ENCODE measurements at places on chromosomes 1 and 21.
A peak's percentile ranks its signal among the peaks of the same experiment; 100 is the strongest.

- no peak for DNase-seq
Observed at GRCh38 chr1:30045304-30046090, 677.9 kb downstream of the MATN1 start.

DNA sequence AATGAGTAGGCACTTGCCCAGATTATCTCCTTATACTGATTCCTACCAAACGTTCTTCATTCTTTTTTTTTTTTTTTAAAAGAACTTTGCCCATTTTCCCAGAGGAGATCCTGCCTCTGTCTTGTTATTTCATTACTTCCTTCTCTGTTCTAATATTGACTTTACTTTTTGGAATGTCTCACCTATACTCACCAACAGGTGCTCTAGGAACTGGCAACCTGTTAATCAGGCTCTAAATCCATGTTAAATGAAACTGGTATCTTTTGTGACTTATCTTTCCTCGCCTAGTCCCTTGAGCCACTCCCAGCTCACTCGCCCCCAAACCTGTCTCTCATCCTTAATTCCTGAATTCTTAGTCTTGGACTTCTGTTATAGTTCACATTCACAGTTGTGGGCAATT lies 1.2 kb upstream of the CRCT1 start:
- no peak for DNase-seq

DNA sequence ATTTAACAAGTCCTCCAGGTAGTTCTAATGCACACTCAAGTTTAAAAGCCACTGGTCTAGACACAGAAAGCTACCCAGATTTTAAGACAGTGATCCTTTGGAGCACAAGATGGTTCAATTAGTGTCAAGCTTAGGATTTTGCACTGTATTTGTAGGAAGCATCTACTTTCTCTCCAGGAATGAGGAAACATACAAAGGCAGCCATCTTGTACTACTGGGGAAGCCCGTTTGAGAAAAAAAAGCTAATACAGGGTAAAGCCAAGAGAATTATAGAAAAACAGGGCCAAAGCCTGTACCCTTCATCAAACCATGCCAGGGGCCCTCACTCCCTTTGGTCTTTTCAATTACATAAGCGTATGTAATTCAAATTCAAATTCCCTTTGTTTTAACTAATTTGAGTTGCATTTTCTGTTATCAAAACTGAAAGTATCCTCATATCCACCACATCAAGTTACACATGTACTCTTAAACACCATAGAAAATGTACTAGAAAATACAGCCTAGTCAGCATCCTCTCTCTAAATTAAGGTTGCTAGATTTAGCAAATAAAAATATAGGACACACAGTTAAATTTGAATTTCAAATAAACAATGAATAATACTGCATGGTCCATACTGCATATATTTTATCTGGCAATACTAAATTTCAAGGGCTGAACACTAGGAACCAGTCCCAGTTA lies 17.4 kb downstream of the PIK3R3 start:
- no peak for DNase-seq

DNA sequence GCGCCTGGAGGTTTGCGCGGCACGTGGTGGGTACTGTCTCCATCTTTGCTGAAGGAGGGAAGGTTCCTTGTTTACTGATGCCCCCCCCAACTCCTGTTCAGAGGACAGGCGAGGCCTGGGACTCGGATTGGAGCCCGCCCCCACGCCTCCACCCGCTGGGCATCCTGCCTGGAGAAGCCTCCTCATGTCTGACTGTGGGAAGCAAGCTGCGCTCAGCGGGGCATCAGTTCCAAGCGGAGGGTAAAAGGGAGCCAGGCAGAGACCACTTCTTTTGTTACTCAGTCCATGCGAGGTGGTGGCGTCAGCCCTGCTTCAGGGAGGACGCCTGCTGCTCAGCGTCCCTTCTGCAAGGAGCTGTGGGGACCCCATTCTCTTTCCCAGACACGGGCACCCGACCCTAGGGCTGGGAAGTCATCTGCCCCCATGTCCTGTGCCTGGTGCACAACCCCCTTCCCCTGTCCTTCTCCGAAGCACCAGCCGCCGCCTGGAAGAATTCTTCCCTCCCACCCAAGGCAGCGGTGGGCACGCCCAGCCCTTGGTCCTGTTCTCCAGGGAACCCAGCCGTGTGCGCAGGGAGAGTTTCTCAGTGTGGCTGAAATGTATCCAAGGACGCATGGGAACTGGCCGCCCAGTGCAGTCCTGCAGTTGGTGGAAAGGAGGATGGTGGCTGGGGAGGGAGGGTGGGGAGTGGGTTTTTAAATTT lies 414.0 kb downstream of the CAMTA1 start:
- DNase-seq = no peak

DNA sequence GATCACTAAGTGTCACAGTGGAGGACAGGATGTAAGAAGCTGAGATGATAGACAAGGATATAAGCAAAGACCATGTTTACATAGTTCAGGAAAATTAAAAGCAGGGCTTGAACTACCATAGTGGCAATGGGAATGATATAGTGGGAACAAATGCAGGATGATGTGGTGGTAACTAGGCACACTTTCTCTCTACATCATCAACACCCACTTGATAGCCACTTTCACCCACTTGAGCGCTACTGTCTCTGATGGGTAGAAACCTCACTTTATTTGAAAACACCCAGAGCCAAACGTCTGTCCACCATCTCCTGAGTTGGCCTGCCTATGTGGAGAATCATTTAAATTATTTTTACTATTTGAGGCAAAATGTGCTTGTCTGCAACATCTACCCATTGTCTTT lies 305.0 kb upstream of the ST6GALNAC5 start:
- DNase-seq = no peak

DNA sequence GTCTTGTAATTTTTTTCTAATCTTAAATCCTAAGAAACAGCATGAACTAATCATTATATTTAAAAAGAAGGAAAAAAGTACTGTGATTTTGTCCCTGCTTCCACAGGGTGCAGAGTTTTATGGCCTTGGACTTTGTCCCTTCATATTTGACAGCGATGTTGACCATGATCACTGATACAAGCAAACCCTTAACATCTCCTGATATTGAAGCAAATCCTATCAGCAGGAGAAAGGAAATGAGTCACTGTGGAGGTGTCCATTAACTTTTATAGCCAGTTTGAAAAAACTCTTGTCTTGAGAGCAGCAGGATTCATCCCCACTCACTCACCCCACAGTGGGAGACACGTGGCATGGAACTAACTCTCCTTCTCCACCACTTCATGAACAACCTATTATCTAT lies 5.1 kb upstream of the REG4 start:
- DNase-seq = peak; percentile 26

GRCh38 chr1:165144757-165145397 lies 211.6 kb downstream of the LMX1A start:
- peak; percentile 56 for DNase-seq

- DNase-seq = no peak
Observed at GRCh38 chr1:246383791-246384190, 123.3 kb downstream of the SMYD3 start.

GRCh38 chr1:203037509-203038190 lies 11.4 kb downstream of the PPFIA4 start:
- DNase-seq = no peak

All from fibroblast of skin of right biceps (primary cell).